ENCODE measurements at places on chromosomes 11 and 22. TPM values are rescaled to one million over a fixed set of nuclear protein-coding genes. Genes with fewer than 3 reads are reported as not detected.

SVIP gene
- total RNA-seq = 22.7 TPM

VPS37C gene
- total RNA-seq = 29.1 TPM

WNT11 gene
- total RNA-seq = 2.8 TPM

LRRC32 gene
- 9.1 TPM for total RNA-seq

OR6A2 gene
- total RNA-seq = 2.6 TPM

PDE2A gene
- total RNA-seq = 20.6 TPM

MRGPRX3 gene
- not detected for total RNA-seq

MUC15 gene
- 0.25 TPM for total RNA-seq

ANKK1 gene
- total RNA-seq = 2.2 TPM

GPHA2 gene
- total RNA-seq = 7.0 TPM

CENPM gene
- total RNA-seq = 15.5 TPM

HBE1 gene
- total RNA-seq = 0.87 TPM

GDPD4 gene
- total RNA-seq = 27.2 TPM

OR4A16 gene
- total RNA-seq = 0.50 TPM

MICALL1 gene
- 38.0 TPM for total RNA-seq

OVCH2 gene
- total RNA-seq = 0.39 TPM

ABTB2 gene
- total RNA-seq = 5.8 TPM

WT1 gene
- 278 TPM for total RNA-seq

SEPTIN3 gene
- 1.6 TPM for total RNA-seq

RCE1 gene
- 56.9 TPM for total RNA-seq

FGF19 gene
- total RNA-seq = 0.31 TPM

TENM4 gene
- total RNA-seq = 17.9 TPM

LMNTD2 gene
- total RNA-seq = 29.2 TPM

MPZL2 gene
- 3.0 TPM for total RNA-seq

GLB1L3 gene
- total RNA-seq = 21.3 TPM

MPPED1 gene
- total RNA-seq = 5.9 TPM
